ENCODE measurements at places on chromosomes 2 and 18.
A peak's percentile ranks its signal among the peaks of the same experiment; 100 is the strongest.

DNA sequence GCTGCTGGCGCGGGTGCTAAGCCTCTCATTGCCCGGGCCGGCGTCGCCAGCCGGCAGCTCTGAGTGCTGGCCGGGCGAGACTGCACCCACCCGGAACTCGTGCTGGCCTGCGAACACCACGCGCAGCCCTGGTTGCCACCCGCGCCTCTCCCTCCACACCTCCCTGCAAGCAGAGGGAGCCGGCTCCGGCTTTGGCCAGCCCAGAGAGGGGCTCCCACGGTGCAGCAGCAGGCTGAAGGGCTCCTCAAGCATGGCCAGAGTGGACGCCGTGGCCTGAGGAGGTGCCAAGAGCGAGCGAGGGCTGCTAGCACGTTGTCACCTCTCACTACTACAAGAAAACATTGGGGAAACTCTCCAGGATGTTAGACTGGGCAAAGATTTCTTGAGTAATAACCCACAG is 98.6 kb downstream of the SPIRE1 start:
- no peak for DNase-seq

DNA sequence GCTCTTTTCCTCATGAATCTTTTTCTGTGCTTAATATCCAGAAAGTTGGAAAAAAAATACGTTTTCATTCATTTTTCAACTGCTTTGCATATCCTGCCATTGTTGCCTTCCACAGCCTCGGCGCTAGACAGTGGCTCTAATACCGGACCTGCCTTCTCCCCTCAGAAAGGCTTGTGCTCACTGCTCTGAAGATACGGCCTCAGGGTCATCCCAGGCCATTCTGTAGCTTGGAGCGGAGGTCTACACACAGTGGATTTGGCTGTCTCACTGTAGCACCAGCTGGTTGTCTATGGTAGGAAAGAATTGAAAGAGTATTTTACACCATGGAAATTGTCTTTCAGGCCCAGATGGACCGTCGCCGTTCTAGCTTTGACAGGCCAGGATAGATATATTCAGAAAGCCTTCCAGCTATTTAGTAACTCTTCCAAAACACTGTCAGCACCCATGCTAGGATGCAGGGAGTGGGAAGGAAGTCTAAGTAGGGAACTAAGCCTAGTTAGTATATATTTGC is 242.0 kb downstream of the TMEM182 start:
- no peak for DNase-seq

GRCh38 chr2:100891906-100892642 is 72.1 kb downstream of the NPAS2 start:
- DNase-seq, result no peak

DNA sequence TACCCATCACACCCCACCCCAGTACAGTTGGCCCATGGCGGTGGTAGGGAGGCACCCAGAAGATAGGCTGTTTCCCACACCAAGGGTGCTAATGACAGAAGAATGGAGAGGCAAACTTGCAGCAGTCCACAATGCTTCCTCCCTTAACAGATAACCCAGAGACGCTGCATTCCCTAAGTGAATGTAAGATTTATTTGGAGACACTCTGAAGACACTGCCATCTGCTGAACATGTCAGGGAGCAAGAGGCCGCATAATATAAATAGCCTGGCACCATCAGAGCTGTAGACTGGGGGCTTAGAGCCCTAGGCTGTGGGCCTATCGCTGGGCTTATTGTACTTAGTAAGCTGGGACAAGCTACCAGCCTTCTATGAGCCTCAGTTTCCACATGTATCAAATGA is 2.2 kb upstream of the IWS1 start:
- no peak for DNase-seq

GRCh38 chr2:127853671-127854070 is 4.3 kb downstream of the POLR2D start:
- no peak for DNase-seq

DNA sequence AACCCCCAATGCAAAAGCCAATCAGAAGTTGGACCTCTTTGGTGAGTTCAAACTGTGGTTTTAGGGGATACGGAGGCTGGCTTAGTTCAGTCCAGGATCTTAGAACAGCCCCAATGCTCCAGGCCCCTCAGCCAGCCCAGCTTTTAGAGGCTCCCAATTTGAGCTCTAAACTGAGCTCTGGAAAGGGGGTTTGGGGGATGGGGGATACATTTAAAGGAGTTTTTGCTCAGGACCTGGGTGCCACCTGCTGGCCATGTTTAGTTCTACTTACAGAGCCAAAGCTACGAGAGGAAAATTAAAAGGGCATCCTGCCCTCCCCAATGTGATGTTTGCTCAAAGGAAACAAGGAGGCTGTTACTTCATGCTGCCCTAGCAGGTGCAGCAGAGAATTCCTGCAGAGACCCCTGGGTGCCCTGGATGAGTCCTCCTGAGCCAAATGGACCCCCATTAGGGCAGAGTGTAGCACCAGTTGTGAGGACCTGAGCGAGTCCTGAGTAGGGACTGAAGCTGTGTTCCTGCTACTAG is 15.9 kb upstream of the TMEM214 start:
- no peak for DNase-seq

- DNase-seq, result no peak
Observed at GRCh38 chr18:48364146-48364545, 45.0 kb downstream of the ZBTB7C start.

- no peak for DNase-seq
Observed at GRCh38 chr2:203688798-203689197, 17.6 kb upstream of the CD28 start.

DNA sequence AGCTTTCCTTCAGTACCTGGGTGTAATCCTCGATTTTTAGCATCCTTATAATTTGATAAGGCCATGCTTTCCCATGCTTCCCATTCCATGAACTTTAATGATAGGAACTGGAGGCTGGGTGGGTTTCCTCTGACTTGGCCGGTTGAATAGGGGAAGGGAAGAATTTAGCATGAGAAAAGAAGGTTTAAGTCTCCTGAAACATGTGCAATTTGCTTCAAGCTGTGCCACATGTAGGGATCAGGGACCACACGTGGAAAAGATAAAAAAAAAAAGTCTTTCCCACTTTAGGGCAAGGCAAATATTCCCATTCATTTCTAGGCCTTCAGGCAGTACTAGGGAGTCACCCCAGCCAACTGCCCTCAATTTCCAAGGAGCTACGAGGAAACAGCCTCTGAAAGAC is 900.3 kb downstream of the DSC3 start:
- no peak for DNase-seq

DNA sequence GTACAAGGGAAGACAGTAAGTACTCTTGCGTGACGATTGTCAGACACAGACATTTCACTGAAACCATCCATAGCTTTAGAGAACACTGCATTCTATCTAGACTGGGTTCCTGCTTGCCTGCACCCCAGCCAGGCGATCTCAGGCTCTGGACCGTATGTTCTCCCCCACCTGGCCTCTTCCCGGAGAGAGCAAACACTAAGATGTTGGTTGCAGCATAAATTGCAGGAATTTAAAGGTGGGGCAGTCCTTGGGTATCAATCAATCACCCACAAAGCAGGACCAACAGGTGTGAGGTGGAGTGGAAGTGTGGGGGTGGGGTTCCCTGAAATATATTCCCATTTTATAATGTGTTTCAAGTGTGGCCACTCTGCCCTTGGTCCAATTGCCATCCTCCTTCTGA is 103.6 kb upstream of the TGFA start:
- DNase-seq, result no peak

GRCh38 chr2:6865346-6866274 is at the start of gene CMPK2:
CMPK2 (minus strand) TSS chr2:6865907; CDS start chr2:6865696, 211 bp downstream.
- DNase-seq, result no peak

DNA sequence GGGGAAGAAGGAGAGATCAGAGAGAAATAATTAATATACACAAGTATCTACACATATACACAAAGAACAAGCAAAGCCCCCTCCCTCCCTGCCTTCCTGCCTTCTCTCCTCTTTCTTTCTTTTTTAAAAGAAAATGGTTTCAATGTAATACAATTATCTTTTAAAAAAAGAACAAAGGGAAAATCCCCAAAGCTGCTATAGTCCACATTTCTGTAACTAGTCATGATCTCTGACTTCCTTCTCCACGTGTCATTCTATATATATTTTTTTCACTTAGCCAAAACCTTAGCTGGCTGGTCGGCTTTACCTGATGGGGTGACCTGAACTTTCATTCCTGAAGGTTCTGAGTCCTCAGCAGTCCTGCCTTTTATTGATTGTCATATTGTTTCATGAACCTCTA is 44.3 kb downstream of the MAP3K20 start:
- no peak for DNase-seq

- DNase-seq, result no peak
Observed at GRCh38 chr2:1874101-1874865, 130.0 kb upstream of the PXDN start.

- no peak for DNase-seq
Observed at GRCh38 chr2:134739879-134740301, 21.1 kb upstream of the TMEM163 start.

DNA sequence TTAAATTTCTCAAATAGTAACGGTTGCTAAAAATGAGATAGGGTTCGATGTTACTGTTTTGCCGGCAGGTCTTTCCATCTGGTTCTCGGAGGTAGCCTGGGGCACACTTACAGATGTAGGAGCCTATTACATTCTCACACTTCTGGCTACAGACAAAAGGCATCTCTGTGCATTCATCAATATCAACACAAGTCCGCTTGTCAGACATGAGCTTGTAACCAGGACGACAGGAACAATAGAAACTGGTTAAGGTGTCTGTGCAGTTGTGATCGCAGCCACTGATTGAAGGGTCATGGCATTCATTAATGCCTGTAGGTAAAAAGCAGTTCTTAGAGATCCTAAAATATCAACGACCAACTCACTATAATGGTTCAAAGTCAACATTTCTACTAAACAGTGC is 116.3 kb downstream of the DHRS9 start:
- no peak for DNase-seq

- DNase-seq, result peak; percentile 34
Observed at GRCh38 chr2:170221317-170222288, 43.7 kb downstream of the MYO3B start.

- DNase-seq, result no peak
Observed at GRCh38 chr18:48394176-48394575, 15.0 kb downstream of the ZBTB7C start.

GRCh38 chr2:46273919-46274318 is 23.3 kb upstream of the EPAS1 start:
- no peak for DNase-seq

- peak; percentile 26 for DNase-seq
Observed at GRCh38 chr2:98269274-98269673, 77.0 kb upstream of the CNGA3 start.

- no peak for DNase-seq
Observed at GRCh38 chr18:69845593-69846506, 101.8 kb downstream of the CD226 start.

DNA sequence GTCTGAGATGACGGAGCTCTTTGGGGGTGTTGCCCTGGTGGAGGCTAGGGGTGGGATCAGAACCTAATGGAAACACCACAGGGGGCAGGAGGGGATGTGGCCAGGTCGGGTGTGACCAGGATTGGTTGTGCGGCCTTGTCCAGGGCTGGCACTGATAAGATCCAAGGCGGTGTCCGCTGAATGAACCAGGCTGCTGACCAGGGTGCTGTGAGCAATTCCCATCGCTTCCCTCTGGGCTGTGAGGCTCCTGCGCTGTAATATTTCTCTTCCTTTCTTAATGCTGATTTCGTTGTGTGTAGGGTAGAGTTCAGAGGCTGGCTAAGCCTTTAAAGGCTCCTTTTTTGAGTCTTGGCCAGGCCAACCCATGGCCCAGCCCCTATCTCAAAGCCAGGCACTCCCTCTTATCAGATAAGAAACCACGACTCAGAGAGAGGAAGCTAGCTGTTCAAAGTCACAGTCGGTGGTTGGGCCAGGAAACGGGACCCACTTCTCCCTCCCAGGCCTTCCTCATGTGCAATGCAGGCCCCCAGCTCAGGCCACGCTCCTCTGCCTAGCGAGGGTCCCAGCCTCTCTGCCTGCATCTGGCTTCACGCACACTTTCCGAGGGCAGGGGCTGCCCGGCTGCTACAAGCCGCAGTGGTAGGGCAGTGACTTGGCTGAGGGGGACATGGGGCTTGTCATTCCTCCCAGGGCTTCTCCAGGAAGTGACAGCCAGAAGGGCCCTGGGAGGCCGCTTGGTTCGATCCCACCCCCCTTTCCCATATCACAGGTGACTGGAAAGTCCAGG is 26.0 kb upstream of the FOSL2 start:
- DNase-seq, result no peak

DNA sequence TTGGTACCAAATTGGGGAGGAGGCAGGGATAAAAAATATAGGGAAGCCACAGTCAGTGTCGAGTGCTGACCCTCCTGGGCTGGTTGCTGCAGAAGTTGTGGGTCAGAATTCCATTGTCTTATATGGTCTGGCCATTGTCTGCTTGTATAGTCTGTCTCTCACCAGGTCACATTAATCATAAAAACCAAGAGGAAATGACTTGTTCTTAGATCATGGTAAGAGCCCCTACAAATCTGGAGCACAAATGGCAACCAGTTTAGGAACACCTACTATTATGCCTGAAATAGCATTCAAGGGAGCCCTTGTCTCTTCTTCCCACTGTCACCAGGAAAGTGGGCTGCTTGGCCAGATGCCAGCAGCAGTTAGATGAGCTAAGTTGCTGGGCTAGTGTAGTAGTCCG is 119.7 kb upstream of the RMP24 start:
- DNase-seq, result peak; percentile 17

DNA sequence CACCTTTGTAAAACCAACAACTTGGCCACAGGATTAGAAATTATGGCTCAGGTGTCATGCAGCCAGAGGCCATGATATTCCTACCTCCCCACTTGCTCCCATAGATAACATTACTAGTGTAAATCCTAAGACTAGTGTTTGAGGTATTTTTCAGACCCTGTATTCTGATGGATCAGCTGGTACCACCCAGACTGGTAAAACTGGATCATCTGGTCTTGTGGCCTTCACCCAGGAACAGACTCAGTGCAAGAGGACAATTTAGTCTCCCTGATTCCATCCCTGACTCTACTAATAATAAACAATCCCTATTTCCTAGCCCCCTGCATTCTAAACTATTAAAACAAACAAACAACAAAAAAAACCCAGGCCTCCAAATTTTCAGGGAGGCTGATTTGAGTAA is 121.0 kb downstream of the ALPK2 start:
- no peak for DNase-seq

DNA sequence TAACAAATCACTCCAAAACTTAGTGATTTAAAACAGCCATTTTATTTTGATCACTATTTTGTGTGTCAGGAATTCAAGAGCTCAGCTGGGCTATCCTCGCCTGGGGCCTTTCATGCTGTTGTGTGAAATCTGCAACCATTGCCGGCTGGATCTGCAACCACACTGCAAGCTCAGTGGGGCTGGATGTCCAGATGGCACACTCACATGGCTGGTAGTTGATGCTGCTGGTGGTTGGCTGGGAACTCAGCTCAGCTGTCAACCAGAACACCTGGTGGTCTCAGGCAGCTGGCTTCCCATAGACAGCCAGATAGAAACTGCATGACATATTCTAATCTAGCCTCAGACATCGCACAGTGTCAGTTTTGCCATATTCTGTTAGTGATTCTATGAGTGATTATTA is 30.6 kb upstream of the AP1S3 start:
- DNase-seq, result no peak

- peak; percentile 38 for DNase-seq
Observed at GRCh38 chr2:191666226-191666625, 11.7 kb upstream of the NABP1 start.
